ENCODE measurements at places on chromosomes 2 and 18.

DNA sequence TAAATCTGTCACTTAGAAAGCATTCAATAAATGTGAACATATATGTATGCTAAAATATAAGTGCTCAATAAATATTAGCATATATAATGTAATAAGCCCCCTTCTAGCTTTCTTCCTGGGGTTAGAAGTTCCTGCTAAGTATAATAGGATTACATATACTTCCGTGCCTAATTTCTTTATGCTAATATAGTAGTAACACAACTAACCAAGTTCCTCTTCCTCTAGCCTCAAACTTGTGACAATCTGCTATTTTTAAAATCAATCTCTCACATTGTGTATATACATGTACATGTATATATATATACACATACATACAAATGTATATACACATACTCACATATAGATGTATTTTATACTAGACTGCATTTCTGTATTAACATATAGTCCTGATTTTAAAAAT, 32.2 kb downstream of the TLK1 start:
- no peak for DNase-seq

GRCh38 chr2:68237404-68237803, 14.9 kb downstream of the PPP3R1 start:
- DNase-seq = peak; percentile 78

GRCh38 chr2:237012577-237013267, 73.0 kb upstream of the COPS8 start:
- peak; percentile 87 for DNase-seq

DNA sequence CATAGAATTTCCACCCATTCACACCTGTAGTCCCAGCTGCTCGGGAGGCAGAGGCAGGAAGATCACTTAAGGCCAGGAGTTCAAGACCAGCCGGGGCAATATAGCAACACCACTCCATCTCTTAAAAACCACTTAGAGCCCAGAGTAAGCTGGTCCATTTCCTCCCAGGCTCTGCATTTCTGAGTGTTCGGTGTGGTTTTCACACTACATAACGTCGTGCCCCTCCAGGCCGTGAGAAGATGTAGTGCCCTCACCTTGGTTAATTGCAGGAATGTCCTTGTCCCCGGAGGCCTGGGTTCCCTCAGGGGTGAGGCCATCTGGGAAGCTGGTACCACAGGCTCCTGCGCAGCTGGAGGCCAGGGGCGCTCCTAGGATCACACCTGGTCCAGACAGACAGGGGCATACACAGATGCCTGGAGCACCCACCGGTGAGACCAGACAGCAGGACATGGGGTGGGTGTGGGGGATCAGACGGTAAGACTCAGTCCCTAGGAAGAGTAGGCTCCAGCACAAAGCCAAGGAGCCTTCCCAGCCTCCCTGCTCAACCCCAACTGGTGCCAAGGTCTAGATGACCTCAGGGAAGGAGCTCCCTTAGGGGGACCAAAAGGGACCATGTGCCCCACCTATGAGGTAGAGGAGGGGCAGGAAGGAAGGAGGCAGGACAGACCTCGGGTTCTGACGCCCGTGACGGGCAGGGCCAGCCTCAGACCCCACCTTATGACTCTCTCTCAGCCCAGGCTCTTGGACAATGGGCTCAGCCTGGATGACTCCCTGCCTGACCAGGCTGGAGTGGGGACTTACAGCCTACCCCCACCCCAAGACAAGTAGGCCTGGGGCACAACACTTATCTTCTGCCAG, 752 bp downstream of the ASTL start:
- no peak for DNase-seq

DNA sequence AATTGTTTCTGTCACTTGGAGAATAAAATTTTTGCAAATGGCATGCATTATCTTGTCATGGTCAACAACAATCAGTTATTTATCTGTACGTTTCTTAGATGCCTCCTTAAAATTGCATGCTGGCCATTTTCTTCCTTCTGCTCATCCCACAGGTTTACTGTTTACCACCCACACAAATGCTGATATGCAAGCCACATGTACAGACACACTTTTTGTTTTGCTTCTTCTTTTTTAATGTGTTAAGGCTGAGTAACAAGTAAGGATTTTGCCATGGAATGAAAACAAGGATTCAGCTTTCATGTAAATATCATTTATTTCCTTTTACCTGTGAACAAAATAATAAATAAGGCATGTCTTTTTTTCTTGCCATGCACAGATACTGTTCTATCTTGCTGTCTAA, 1077.1 kb upstream of the ZEB2 start:
- peak; percentile 19 for DNase-seq

GRCh38 chr2:157304811-157305722, 20.6 kb downstream of the ERMN start:
- DNase-seq = peak; percentile 13

DNA sequence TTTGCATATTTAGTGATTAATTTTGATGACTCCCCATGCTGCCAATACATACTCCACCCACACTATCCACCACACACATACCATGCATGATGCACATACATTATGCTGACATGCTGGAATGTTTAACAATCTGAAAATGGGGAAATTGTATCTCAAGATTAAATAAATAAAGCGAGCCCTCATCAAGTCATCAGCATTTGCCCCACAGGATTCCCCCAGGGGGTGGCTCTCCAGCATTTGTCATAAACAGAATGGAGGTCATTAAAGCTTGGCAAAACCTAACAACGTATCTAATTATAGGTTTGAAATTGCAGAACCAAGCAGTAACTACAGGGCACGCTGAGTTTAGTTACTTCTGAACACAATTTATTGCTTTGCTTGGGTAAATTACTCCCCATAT, 141.2 kb upstream of the TACR1 start:
- DNase-seq = no peak

- peak; percentile 32 for DNase-seq
These were observed 80.7 kb upstream of the MEX3C start for GRCh38 chr18:51278045-51278649.

- no peak for DNase-seq
These were observed 65.9 kb upstream of the CYTIP start for GRCh38 chr2:157509744-157510143.

- DNase-seq = no peak
These were observed 11.6 kb downstream of the KLHL14 start for GRCh38 chr18:32761231-32761630.

- no peak for DNase-seq
These were observed 136.3 kb downstream of the CYP26B1 start for GRCh38 chr2:72011370-72011689.

DNA sequence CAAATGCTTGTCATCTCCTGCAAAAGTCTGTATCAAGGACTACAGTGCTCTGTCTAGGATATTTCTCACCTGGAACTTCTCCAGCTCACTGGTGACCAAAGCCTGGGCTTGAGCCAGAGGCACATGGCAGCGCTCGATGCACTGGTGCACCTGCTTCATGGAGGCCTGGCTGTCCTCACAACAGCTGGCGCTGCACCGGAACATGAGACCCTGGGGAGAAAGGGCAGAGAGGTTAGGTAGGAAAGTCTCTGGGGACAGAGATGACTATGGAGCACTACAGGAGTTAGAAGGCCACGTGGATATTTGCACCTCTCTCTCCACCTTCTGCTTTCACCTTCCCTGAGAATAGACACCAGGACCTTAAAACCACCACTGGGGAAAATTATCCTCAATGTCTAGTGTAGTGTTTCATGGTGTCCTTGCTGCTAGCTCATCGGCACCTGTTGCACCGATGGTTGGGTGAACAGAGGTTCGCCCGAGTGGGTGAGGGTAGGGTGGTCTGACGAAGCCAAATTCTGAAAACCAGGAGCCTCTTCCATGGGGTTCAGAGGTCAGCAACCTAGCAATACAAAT, 1.0 kb downstream of the FAM136A start:
- no peak for DNase-seq

- no peak for DNase-seq
These were observed 28.9 kb downstream of the NCK2 start for GRCh38 chr2:105773568-105773967.

GRCh38 chr2:191439481-191439880, 194.3 kb downstream of the MYO1B start:
- DNase-seq = no peak

DNA sequence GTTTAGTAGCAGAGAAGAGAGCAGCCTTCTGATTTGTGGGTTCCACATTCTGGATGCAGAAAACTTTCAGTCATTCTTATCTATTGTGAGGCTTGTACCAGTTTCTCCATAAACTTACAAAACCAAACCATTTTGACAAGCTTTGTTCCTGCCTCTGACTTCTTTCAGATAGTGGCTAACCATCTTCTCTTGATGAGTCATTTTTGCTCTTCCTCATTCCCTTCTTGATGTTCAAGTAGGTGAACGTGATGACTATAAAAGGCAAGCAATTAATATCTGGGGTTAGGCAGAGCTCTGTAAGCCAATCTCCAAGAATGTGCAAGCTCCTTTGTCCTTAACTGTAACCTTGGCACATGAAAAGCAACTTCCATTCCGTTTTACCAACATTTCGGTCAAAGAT, 2083.1 kb upstream of the PIK3C3 start:
- peak; percentile 37 for DNase-seq

- no peak for DNase-seq
These were observed 693 bp upstream of the PDK1 start for GRCh38 chr2:172555272-172555521.

GRCh38 chr2:72673279-72673678, 152.6 kb downstream of the EXOC6B start:
- DNase-seq = no peak

DNA sequence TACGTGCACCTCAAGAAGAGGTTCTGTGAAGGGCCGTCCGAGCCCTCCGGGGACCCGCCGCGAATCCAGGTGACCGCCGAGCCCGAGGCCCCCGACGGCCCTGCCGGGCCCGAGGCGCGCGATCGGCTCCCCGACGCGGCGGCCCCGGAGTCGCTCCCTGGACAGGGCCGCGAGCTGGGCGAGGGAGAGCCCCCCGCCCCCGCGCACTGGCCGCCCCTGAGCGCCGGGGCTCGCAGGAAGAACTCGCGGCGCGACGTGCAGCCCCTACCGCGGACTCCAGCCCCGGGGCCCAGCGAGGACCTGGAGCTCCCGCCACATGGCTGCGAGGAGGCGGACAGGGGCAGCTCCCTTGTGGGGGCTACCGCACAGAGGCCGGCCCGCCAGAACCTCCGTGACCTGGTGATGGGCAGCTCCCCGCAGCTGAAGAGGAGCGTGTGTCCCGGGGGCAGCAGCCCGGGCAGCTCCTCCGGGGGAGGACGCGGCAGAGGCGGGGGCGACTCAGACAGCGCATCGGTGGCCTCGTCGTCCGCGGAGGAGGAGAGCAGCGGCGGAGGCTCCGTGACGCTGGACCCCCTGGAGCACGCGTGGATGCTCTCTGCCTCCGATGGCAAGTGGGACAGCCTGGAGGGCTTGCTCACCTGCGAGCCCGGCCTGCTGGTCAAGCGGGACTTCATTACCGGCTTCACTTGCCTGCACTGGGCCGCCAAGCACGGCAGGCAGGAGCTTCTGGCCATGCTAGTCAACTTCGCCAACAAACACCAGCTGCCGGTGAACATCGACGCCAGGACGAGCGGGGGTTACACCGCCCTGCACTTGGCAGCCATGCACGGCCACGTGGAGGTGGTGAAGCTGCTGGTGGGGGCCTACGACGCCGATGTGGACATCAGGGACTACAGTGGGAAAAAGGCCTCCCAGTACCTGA, 812 bp downstream of the SOWAHC start:
- DNase-seq = no peak

GRCh38 chr2:69741229-69741574, 732 bp upstream of the ANXA4 start:
- peak; percentile 81 for DNase-seq

GRCh38 chr2:197704434-197705120, 592 bp upstream of the MARS2 start:
- DNase-seq = no peak

DNA sequence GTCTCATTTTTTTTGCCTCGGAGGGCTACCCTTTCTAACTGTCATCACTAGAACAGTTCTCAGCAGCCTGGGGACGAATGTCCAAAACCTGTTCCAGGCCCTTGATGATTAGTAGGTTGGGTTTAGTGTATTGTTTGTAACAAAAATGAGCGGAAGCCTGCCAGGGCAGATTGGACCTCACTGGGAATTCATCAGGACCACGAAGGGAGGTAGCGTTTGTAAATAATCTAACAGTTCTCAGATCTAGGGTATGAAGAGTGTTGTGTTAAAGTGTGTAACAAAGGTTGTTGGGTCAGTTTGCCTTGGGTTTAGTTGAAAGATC, 799 bp downstream of the CEP68 start:
- DNase-seq = no peak

- DNase-seq = peak; percentile 72
These were observed 17.0 kb upstream of the CIDEA start for GRCh38 chr18:12236934-12237832.

- no peak for DNase-seq
These were observed 82.4 kb downstream of the EXOC6B start for GRCh38 chr2:72743481-72743880.

GRCh38 chr2:140273958-140274357, 1493.8 kb upstream of the NXPH2 start:
- no peak for DNase-seq

GRCh38 chr2:200770847-200771246, 40.9 kb upstream of the BZW1 start:
- no peak for DNase-seq

- peak; percentile 37 for DNase-seq
These were observed 31.1 kb downstream of the DOK1 start for GRCh38 chr2:74585406-74586185.

GRCh38 chr18:6885992-6886796, 156.7 kb downstream of the ARHGAP28 start:
- peak; percentile 80 for DNase-seq

GRCh38 chr2:240626531-240627300, 1.4 kb downstream of the GPR35 start:
- DNase-seq = no peak

- no peak for DNase-seq
These were observed 24.8 kb downstream of the GAREM1 start for GRCh38 chr18:32445846-32446245.

DNA sequence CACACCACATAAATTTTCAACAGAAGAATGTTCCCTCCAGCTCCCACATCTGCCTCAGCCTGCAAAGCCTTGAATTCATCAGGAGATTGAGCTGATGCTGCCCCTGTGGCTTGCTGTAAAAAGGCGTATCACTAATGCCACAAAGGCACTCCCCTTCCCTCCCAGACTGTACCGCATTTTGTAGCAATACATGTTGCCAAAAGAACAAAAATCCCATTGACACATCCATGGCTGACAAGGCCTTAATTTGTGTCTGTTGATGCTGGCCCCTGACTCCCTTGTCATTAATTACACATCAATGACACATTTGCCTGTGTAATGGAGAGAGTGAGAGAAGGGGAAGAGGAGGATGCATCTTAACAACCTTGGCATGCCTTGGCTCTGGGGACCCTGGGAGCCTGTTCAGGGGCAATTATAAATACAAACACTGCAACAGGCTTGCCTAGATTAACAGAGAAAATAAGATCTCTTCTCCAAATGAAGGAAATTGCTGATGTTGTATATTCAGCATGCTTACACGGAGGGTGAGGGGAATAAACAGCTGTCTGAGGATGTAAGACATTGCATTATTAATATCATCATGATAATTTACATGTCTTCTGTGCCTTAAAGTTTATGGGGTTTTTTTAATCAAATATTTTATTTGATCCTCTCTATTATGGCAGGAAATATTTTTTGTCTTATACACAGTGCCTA, 264.0 kb downstream of the SUCLG1 start:
- DNase-seq = no peak
